ENCODE measurements at places on chromosomes 5 and 9. TPM values are rescaled to one million over a fixed set of nuclear protein-coding genes. Genes with fewer than 3 reads are reported as not detected.
A peak's percentile ranks its signal among the peaks of the same experiment; 100 is the strongest.

RALGDS gene
- total RNA-seq, result 63.1 TPM

GABRA1 gene
- 0.29 TPM for total RNA-seq

CCDC183 gene
- 2.6 TPM for total RNA-seq

IRX1 gene
- 21.0 TPM for total RNA-seq

BTNL3 gene
- total RNA-seq, result 0.15 TPM

CCL27 gene
- total RNA-seq, result 1.7 TPM

SLC36A3 gene
- total RNA-seq, result not detected

OLFML2A gene
- total RNA-seq, result 0.11 TPM

ADAMTSL1 gene
- 6.9 TPM for total RNA-seq

ANKS6 gene
- total RNA-seq, result 3.1 TPM

HAVCR1 gene
- total RNA-seq, result not detected

TMCO6 gene
- 7.6 TPM for total RNA-seq

GRCh38 chr5:1503241-1504068 lies 20.3 kb downstream of the LPCAT1 start:
- no peak for ATAC-seq

- no peak for ATAC-seq
Observed at GRCh38 chr5:83364312-83365299, 106.9 kb upstream of the VCAN start.

GRCh38 chr5:139664086-139664693 lies 16.0 kb downstream of the CXXC5 start:
- ATAC-seq, result no peak

DNA sequence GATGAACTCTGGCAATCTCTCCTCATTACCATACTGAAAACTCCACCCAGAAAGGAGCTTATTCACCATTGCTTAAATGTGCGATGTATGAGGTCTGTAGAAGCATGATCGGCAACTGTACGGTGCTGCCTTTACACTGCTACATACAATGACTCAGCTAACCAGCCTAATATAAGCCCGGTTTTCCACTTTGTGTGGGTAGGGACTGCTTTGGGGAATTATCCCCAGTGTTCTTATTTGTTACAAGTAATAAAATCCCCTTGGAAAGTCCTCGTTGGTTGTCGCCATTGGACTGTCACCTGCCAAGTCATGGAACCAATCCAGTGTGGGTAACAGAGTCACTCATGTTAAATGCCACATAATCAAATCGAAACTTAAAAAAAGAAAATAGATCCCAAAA lies 23.5 kb upstream of the TENT2 start:
- no peak for ATAC-seq

DNA sequence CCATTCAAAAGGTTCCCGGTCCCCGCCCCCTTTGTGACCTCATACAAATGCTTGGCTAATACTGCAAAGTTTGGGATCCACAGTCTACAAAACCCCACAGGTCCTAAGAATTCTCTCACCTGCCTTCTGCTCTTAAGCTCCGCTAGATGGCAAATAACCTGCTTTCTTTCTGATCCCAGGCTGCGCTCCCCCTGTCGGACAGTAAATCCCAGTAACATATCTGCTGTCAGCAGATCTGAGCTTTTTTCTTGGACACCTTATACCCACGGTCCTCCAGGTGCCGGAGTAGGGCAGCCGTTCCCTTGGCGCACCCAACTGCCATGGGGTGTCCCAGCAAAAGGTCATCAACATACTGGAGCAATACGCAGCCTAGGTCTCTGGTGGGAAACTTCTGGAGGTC lies 39.0 kb upstream of the PPP1R26 start:
- ATAC-seq, result no peak

GRCh38 chr9:127524373-127524772 lies 73.1 kb downstream of the LRSAM1 start:
- no peak for ATAC-seq

- no peak for ATAC-seq
Observed at GRCh38 chr9:126875756-126876510, 15.5 kb downstream of the ZBTB34 start.

DNA sequence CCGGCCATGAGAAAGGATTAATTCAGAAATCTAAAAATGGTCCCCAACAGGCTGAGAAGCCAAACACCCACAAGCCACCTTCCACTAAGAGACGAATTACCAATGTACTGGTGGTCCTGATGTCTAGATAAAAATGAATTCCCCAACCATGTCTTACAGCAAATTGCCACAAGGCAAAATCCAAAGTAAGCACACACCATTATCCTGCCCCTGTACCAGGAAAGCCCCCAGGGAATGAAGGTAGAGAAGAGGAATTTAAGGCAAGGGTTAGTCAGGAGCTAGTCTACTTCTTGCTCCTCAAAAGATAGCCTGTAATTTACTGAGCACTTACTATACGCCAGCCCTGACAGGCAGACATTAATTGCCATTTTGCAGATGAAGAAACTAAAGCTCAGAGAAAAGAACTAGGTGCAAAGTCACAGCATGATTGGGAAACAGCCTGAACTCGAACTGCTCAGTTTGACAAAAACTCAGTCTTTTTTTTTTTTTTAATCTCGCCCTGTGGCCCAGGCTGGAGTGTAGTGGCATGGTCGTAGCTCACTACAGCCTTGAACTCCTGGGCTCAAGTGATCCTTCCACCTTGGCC lies 64.3 kb downstream of the RAPGEF1 start:
- no peak for ATAC-seq

DNA sequence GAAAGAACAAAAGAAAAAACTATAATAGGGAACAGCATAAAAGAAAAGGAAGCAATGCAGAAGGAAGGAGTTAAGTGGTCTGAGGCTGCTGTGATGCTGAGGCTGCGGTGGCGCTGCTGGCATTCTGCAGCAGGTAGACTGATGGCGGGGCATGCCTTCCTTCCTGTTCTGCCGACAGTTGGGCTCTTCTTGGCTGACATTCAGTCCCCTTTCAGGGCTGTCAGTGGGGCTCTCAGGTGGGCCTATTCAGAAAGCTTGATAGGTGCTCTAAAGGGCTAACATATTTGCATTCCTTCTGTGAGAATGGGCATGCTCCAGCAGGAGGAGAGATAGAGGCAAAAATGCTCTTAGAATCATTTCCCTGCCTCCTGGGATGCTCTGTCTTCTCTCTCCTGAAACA lies 5.1 kb upstream of the CLINT1 start:
- no peak for ATAC-seq

DNA sequence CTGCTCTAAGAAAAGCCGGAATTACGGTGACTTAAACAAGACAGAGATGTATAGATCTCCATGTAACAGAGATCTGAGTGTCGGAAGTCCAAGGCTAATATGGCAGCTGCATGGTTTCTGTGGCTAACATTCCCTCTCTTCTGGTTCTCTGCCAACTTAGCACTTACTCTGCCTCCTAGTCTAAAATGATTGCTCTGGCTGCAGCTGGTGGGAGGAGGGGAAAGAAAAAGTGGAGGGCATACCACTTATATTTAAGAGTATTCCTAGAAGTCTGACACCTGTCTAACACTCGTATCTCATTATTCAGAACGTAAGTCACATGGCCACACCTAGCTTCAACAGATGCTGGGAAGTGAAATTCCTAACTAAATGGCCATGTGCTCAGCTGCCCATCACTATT lies 551.5 kb upstream of the TLE4 start:
- ATAC-seq, result no peak

- ATAC-seq, result no peak
Observed at GRCh38 chr5:68540798-68541590, 325.4 kb downstream of the PIK3R1 start.

GRCh38 chr5:158783382-158783781 lies 316.3 kb downstream of the EBF1 start:
- ATAC-seq, result no peak

GRCh38 chr9:75451045-75451444 lies 362.7 kb downstream of the OSTF1 start:
- ATAC-seq, result no peak

GRCh38 chr5:123398058-123398733 lies 25.0 kb downstream of the CEP120 start:
- no peak for ATAC-seq

GRCh38 chr9:81559709-81560108 lies 129.6 kb downstream of the TLE1 start:
- no peak for ATAC-seq

GRCh38 chr9:104842698-104843097 lies 78.8 kb downstream of the NIPSNAP3B start:
- ATAC-seq, result no peak

- no peak for ATAC-seq
Observed at GRCh38 chr9:113599646-113600022, 136.1 kb downstream of the RGS3 start.

DNA sequence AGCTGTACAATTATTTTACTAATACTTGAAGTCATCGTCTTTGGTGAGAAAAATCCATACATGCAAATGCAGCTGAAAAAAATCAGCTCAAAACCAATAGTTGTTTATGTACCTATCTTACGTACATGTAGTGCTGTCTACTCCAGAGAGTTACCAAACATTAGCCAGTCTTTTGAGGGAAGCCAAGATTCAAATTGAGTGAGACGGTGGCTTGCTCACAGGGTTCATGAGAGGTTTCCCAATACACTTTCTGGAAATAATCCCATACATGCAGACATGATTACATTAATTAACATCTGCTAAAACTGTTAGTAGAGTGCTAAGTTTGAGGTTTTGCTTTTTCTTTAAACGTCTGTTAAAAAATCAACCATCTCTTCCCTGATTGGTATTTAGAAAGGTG lies 2.3 kb downstream of the C9orf72 start:
- no peak for ATAC-seq

DNA sequence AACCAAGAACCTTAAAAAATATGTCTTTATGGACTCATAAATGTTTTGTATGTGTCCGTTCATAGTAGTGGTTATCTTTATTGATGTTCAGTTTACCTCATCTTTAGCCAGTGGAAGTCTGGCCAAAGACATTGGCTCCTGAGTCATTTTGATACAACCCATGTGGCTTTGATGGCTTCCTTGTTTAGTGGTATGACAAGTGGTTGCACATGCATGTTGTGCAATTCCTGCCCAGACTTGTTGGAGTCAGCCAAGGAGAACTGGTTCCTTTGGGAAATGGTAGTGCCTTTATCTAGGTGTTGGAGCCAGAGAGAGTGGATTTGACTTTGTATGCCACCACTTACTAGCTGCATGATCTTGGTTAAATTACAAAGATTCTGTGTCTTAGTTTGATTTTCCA lies 94.3 kb downstream of the RPS23 start:
- no peak for ATAC-seq

DNA sequence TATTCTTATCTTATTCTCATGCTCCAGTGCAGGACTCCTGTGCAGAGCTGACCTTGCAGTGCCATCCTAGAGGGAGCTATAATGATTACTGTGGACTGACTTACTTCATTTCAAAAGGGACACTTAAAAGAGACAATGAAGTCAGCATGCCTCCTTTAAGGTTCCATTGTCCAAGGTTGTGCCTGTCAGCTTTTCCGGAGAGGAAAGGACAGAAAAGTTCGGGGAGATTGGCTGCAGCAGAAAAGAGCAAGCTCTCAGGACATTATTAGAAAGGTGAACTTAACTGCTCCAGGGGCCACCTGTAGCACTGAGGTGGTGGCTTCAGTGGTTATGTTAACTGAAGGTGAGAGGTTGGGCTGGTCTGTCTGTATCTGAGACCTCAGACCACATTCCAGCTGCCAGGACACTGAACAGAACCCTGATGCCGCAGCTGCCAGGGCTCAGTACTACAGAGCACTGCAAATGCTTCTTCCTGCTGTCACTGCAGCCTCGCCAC lies 112.9 kb downstream of the ST8SIA4 start:
- ATAC-seq, result peak; percentile 64

DNA sequence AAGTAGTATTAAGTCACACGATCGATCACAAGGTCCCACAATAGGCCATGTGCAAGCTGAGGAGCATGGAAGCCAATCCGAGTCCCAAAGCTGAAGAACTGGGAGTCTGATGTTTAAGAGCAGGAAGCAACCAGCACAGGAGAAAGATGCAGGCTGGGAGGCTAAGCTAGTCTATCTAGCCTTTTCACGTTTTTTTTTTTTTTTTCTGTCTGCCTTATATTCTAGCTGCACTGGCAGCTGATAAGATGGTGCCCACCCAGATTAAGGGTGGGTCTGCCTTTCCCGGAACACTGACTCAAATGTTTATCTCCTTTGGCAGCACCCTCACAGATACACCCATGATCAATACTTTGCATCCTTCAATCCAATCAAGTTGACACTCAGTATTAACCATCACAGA lies 6.5 kb downstream of the PPIP5K2 start:
- no peak for ATAC-seq

GRCh38 chr9:114078781-114079156 lies 669 bp upstream of the AMBP start:
- no peak for ATAC-seq

DNA sequence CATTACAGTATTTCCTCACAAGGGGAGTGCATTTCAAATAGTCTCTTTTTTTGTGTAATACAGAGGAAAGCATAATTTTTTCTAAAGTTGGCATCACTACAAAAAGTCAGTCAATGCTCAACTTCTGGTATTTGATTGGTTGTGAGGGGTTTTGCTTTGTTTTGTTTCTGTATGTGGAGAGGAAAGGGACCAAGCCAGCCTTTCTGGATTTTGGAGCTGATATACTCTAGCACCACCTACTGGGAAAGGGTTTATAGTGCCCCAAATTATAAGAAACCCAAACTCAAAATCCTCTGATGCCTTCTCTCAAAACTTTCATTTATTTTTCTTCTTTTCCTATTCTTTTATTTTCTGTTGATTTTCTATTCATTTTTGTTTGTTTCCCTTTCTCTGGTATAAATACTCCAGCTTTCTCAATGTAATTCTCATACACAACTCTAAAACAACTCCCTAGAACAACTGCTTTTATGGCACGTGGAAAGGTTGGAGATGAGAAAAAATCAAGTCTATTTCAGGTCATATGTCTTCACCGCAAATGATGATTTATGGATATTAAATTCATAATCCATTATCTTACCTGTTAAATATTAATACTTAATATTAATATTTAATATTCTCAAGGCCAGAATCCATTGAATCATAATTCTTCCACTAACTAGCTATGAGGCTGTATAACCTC lies 69.5 kb upstream of the ANXA1 start:
- ATAC-seq, result no peak

- no peak for ATAC-seq
Observed at GRCh38 chr9:34001298-34001697, 47.4 kb downstream of the UBAP2 start.

- peak; percentile 54 for ATAC-seq
Observed at GRCh38 chr5:54577937-54578653, 60.5 kb downstream of the SNX18 start.

- peak; percentile 85 for ATAC-seq
Observed at GRCh38 chr5:176596689-176597416, 13.1 kb downstream of the GPRIN1 start.

DNA sequence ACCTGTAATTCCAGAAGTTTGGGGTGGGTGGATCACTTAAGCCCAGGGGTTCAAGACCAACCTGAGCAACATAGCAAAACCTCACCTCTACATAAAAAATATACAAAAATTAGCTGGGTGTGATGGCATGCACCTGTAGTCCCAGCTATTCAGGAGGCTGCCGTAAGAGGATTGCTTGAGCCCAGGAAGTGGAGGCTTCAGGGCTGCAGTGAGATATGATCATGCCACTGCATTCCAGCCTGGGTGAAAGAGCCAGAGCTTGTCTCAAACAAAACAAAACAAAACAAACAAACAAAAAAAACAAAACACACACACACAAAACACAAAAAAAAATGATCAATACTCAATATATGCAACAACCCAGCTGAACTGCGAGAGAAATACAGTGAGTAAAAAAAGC lies 29.5 kb upstream of the TRIM14 start:
- ATAC-seq, result no peak

Measured in motor neuron (in vitro differentiated cells).